ENCODE measurements at places on chromosomes 2 and 18.
A peak's percentile ranks its signal among the peaks of the same experiment; 100 is the strongest.

DNA sequence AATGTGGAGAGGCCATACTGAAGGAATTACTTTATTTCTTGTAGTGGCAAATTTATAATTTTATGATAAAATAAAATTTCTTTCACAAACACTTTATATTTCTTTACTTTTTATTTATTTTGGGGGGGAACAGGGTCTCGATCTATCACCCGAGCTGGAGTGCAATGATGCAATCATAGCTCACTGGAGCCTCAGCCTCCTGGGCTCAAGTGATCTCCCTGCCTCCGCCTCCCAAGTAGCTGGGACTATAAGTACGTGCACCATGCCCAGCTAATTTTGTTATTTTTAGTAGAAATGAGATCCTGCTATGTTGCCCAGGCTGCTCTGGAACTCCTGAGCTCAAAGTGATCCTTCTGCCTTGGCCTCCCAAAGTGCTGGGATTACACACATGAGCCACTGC lies 59.6 kb downstream of the SOS1 start:
- DNase-seq, result no peak

GRCh38 chr2:176692533-176692932 lies 423.3 kb downstream of the MTX2 start:
- no peak for DNase-seq

DNA sequence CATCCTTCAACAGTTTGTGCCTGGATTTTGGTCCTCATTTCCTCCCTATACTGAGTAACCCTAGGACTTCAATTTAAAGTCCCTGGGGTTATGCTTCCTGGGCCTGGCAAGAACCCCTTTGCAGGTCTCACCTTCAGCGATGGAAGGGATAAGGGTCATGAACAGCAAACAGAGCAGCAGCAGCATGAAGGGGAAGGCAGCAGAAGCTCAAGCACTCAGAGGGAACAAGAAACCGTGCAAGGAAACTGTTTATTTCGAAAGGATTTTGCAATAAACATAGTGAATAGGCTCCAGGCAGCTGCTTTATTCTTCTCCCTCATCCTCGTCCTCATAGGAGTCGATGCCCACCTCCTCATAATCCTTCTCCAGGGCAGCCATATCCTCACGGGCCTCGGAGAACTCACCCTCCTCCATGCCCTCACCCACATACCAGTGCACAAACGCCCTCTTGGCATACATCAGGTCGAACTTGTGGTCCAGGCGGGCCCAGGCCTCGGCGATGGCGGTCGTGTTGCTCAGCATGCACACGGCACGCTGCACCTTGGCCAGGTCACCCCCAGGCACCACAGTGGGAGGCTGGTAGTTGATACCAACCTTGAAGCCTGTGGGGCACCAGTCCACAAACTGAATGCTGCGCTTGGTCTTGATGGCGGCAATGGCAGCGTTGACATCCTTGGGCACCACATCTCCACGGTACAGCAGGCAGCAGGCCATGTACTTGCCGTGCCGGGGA lies 2.8 kb upstream of the TUBA4B start:
- no peak for DNase-seq

DNA sequence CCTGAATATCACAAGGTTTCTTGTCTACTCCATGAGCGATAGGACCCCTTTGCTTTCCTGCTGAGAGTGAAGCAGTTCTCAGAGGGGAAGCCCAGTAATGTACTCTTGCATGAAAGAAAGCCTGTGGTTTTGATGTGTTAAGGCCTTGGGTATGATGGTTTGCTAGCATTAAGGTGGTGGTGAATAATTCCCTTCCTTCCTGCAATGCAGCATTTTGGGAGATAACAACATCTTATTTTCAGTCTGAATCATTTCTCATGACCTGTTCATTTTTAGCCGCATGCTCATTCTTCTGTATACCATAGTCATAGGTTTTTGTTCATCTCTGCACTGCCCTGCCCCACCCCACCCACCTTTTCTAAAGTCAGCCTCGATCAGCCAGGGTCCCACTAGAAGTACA lies 66.2 kb downstream of the HNMT start:
- peak; percentile 72 for DNase-seq

DNA sequence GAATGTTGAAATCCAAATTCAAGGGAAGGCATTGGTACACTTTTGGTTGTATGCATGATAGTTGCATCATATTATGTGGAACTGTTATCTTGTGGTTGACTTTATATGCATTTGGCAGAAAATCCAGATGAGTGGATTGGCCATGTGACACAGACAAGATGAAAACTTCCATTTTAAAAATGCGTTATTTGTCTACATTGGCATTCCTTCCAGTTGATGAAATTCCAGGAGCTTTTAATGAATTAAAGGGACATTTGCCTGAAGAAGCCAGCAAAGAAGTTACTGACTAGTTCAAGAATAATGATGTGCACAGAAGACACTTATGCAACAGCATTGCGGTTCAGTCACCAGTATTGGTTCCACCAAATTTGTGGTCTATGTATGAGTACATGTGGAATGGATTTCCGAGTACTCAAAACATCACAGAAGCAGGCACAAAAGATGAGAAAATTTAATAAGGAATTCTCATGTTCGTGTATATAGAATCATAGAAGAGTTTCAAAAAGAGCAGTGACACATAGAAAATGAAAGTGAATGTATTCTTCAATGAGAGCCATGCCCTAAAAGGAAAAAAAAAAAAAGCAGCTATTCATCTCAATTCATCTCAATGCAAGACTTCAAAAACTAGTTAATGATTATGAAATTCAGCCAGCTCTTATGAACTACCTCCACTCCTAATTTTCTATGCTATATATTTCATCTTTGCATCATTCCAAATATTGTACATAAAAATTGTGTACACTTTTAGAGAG lies 232.1 kb downstream of the RBM43 start:
- peak; percentile 94 for DNase-seq

- DNase-seq, result peak; percentile 86
These were observed 584 bp downstream of the AAK1 start for GRCh38 chr2:69642709-69643601.

GRCh38 chr2:197821550-197822289 lies 17.3 kb downstream of the PLCL1 start:
- DNase-seq, result no peak

DNA sequence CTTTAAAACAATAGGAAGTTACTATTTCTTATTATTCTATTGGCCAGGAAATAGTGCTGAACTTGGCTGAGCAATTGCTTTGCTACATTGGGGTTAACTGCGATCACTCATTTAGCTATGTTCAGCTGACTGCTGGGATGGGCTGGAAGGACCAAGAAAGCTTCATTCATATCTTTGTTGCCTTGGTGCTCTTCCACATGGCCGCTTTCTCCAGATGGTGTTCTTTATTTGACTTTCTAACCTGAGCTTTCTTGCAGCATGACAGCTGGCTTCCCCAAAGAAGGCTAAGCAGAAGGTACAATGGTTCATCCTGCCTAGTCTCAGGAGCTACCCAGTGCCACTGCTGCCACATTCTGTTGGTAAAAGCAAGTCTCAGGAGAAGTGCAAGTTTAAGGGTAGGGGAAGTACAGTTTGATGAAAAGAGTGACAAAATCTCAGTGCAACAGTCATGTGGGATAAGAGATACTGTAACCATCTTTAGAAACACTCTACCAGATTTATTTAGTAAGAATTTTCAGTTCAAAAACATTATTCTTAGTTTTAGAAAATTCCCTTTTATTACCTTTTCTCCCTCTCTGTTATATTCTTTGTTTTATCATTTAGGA lies 180.6 kb upstream of the RBMS1 start:
- DNase-seq, result no peak

All from EH (cell line).